ENCODE measurements at places on chromosomes 1 and 21.

GRCh38 chr1:203795441-203796235 lies at the start of the genes ZBED6 and ZC3H11A:
Gene ZBED6, plus strand, starts transcription at chr1:203795623. Its CDS starts 1,900 bp downstream, at chr1:203797523.
Gene ZC3H11A, plus strand, starts transcription at chr1:203795623. Its CDS starts 21,448 bp downstream, at chr1:203817071.
- peak; percentile 98 for DNase-seq

- DNase-seq: peak; percentile 39
Observed at GRCh38 chr21:41168391-41169257, 664 bp downstream of the BACE2 start.

- DNase-seq: no peak
Observed at GRCh38 chr21:46603228-46603627, 1.7 kb downstream of the S100B start.

GRCh38 chr1:241888232-241888631 lies 40.2 kb downstream of the EXO1 start:
- DNase-seq: no peak

GRCh38 chr1:59295618-59296017 lies 1.3 kb upstream of the FGGY start:
- DNase-seq: no peak

- no peak for DNase-seq
Observed at GRCh38 chr21:44090325-44090724, 16.9 kb upstream of the PWP2 start.

DNA sequence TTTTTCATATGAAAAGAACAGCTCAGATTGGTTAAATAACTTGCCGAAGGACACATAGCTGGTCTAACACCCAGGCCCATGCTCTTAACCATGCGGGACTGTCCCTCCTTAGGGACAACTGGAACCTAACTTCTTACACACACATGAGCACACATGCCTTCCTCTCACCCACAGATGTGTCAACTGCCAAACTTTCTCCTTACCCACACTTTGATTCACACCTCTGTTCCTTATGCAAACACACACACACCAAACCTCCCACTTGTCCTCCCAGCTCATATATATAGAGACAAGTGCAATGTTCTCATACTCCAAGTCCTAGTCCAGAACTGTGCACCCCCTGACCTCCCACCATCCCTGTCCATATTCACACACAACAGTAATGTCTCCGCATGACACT lies 4.3 kb downstream of the RAB25 start:
- no peak for DNase-seq

DNA sequence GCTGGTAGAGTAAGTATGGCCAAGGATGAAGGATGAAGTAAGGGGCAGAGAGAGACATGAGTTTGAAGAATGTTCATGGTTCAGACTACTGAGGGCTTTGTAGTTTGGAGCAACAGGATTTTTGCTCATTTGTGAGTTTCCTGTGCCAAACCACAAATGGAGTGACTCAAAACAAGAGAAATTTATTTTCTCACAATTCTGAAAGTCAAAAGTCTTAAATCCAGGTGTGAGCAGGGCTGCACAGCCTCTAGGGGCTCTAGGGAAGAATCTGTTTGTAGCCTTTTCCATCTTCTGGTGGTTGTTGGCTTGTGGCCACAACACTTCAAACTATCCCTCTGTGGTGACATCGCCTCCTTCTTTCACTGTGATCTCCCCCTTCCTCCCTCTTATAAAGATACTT lies 58.9 kb downstream of the RHOU start:
- no peak for DNase-seq

DNA sequence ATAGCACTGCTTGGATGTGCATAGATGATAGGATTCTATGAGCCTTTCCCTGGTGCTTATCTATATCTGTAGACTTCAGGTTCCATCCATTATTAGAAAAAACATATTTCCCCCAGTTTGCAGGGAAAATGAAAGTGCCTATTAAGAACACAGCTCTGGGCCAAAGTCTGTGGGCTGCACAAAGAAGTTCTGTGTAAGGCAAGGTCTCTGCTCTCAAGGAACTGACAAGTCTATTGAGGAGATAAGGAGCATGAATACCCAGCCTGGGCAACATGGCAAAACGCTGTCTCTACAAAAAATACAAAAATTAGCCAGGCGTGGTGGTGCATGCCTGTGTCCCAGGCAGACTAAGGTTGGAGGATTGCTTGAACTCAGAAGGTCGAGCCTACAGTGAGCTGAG lies 22.3 kb upstream of the SDE2 start:
- no peak for DNase-seq

DNA sequence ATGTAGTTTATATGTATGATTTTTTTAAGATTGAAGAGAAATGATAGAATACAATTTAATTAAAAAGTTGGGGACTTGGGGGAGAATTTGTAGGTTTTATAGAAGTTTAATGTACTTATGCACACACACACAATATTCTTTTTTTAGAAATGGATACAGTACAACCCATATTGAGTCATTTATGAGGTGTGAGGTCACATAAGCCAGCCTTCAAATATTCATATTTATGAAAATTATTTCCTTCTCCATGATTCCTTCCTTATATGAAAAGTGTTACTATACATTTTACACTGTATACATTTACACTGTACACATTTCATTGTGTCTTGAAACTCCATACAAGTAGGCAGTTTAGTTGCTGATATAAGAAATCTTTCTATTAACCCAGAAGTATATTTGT lies 96.2 kb upstream of the CHODL start:
- DNase-seq: no peak

GRCh38 chr21:38995731-38996130 lies 187.5 kb downstream of the PSMG1 start:
- no peak for DNase-seq

- DNase-seq: no peak
Observed at GRCh38 chr1:199590708-199591107, 436.8 kb upstream of the NR5A2 start.

DNA sequence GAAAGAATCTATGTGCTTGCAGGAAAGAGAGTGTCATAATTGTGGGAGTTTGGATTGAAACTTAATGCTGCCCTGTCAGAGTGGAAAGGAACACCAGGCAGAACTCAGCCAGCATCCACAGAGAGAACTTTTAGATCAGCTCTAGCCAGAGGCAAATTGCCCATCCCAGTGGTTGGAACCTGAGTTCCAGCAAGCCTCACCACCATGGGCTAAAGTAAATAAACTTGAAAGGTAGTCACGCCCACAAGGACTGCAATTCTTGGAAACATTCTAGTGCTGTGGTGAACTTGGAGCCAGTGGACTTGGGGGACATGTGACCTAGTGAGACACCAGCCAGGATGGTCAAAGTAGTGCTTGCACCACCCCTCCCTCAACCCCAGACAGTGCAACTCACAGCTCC lies 571.6 kb downstream of the LRRIQ3 start:
- no peak for DNase-seq

DNA sequence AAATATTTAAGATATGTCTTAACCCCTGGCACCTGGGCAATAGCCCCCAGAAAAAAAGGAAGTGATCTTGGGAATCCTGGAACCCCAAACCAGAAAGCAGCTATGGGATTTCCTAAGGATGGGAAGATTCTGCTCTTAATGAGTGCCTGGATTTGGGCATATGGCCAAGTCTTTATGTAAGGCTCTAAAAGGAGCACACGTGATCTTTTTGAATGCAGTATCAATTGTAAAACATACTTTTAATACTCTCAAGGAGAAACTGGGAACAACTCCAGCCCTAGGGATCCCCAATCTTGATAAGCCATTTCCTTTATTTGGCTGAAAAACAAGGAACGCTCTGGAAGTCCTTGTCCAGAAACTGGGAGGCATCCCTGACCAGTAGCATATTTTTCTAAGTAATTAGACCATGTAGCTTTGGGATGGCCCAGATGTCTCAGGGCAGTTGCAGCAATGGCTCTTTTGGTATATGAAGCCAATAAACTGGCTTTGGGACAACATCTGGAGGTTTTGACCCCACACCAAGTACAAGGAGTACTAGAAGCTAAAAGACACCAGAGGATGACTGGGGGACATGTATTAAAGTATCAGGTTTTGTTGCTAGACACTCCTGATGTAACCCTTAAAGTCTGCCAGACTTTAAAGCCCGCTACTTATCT lies 80.9 kb upstream of the KIAA0040 start:
- no peak for DNase-seq

DNA sequence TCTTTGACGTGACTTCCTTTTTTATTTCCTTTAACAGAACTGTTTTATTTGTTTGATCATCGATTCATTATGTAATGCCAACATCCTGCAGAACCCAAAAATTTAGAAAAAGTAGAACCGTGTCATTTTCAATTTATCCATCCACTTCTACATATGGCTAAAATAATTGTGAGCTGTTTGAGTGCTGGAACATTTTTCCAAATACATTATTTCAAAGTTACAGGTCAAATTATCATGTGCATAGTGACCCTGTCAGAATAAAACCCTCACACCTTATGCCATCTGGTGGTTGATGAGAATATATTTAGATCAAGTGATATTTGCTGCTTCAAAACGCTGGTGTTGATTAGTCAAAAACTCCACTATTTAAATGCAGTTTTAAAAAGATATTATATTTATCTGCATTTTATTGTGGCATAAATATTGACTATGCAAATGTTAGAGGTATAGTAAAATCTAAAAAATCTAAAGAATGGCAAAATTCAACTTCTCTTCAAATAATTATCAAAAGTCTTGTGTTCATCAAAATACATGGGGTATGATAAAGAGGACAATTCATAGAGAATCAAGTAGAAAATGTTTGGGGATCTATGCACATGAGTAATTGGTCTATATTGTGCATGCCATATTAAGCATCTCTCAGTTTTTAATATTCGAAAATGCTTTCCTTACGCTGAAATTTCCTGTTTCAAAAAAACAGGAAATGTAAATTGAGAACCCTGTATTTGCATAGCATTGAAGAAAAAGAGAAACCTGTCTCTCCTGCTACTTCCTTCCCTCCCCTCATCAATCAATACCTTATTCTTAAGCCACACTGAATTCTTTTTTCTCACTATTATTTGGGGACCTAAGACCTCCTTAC lies 39.7 kb downstream of the UBE2U start:
- peak; percentile 39 for DNase-seq

- DNase-seq: peak; percentile 25
Observed at GRCh38 chr1:23019863-23020625, 776 bp downstream of the KDM1A start.

- DNase-seq: no peak
Observed at GRCh38 chr1:185108321-185108720, 48.4 kb downstream of the TRMT1L start.

DNA sequence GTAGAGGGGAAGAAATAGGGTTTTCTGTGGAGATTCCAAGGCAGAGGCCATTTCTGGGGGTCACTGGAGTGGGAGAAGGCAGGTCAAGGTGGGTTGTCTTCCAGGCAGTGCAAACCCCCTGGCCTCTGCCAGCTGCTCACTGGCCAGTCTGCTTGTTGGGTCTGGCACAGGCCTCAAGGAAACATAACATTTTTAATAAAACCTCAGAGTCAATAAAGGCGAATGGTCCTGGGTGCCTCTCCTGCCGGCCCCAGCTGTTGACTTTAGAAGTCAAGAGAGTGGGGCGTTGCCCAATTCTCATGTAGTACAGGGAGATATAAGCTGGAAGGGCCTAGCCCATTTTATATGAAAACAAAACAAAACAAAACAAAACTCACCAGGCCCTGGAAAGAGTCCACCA lies 36.6 kb downstream of the RUNX3 start:
- DNase-seq: no peak

DNA sequence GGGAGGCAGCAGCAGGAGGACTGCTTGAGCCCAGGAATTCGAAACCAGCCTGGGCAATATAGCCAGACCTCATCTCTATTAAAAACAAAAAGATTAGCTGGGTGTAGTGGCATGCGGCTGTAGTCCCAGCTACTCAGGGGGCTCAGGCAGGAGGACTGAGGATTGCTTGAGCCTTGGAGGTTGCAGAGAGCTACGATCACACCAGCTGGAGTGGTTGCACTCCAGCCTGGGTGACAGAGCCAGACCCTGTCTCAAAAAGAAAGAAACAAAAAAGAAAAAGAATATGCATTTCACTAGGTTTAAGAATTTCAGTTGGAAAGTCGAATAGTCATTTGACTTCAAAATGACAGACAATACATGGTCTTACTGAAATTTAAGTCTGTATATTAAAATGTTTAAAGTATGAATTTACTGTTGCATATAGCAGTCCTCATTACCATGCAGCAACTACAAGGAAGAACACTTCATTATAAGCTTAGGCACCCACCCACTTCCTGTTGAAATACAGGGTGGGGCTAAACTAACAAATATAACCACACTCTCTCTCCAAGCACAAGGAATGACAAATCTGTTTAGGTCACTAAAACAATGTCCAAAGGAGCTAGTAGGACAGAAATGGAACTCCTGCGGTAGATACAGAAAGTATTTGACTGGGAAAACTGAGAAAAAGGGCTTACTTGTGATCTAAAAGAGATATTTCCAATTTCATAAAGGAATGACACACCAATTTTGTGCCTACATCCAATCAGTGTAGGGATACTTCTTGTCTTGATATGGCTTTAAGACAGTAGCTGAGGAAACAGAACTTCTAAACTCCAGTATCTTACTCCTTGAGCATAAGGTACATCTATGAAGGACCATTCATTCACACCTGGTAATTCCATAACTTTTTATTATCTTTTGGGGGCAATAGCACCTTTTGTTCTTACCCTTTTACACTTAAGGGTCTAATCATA lies 44.1 kb downstream of the GPR3 start:
- peak; percentile 83 for DNase-seq

DNA sequence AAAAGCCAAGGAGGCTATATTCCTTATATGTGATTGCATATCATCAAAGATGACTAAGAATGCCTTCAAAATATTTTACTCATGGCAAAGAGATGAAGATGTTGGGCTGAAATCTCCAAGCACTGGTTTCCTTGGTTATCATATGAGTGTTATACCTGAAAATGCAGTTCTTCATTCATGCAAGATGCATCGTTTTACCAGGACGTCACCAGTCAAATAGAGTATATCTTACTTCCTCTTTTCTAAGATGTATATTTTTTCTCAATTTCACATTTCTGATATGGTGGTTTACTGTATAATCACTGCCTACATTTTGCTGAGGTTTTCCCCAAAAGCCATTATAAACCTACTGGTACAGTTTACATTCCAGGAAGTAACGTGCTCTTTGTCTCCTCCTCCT lies 1085.7 kb downstream of the NCAM2 start:
- no peak for DNase-seq

GRCh38 chr1:34127006-34128000 lies 37.7 kb downstream of the CSMD2 start:
- no peak for DNase-seq

- DNase-seq: peak; percentile 86
Observed at GRCh38 chr1:148388260-148389026, 94.7 kb downstream of the PPIAL4G start.

- DNase-seq: no peak
Observed at GRCh38 chr1:62045574-62045973, 149.1 kb upstream of the L1TD1 start.
